Stimulated activated CD4-positive, alpha-beta T cell treated with anti-CD3 and anti-CD28 coated beads, TNF-alpha, amount 100 ng/mL, for 4 hours (primary cell): ENCODE measurements at places on chromosomes 6 and 20.

DNA sequence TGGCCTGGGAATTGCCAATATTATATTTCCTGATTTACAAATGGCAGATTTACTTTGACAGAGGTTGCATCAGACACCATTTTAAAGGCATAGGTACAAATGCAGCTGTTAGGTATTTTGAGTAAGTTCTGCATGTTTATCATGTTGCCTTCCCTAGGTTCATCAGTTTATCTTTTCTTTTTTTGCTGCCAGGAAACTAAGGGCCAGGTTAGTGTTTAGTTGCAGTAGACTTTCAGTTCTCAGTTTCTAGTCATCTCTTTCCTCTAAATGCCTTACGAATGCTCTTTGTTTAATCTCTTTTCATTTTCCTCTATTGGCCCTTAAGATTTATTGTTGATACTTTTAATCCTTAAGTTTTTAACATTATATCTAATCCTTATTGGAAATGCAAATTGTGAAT, 129.9 kb downstream of the SMAP1 start:
- no peak for DNase-seq

- DNase-seq, result no peak
Measured at GRCh38 chr20:58294497-58295455, 14.7 kb upstream of the RAB22A start.

GRCh38 chr6:28134015-28134414, 7.7 kb upstream of the ZKSCAN8 start:
- DNase-seq, result no peak

- DNase-seq, result no peak
Measured at GRCh38 chr20:33281550-33282146, 1.4 kb upstream of the BPIFB1 start.

DNA sequence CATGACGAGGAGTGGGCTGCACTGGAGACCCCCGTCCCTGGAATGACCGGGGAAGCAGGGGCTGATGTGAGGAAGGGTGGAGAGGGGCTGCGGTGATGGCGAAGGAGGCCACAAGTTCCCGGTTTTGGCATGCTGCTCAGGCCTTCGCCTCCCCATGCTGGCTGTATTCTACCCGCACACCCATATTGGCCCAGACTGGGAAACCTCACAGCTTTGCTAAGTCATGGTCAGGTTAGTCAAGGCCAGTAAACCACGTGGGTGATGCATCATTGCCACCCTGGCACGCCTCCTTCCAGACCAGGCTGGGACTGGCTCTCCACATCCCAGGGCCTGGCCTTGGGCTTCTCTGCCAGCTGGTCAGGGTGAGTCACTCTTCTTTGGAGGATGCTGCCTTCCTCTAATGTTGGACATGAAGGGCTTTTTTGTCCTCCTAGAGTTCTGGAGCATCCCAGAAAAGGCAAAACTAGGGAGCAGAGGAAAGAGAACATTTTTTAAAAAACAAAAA, 53.8 kb downstream of the PCNA start:
- no peak for DNase-seq

- no peak for DNase-seq
Measured at GRCh38 chr6:43804550-43805223, 34.7 kb downstream of the VEGFA start.

GRCh38 chr6:150482883-150483409, 114.1 kb downstream of the IYD start:
- no peak for DNase-seq

GRCh38 chr6:107647439-107647948, 157.6 kb downstream of the SOBP start:
- DNase-seq, result no peak

DNA sequence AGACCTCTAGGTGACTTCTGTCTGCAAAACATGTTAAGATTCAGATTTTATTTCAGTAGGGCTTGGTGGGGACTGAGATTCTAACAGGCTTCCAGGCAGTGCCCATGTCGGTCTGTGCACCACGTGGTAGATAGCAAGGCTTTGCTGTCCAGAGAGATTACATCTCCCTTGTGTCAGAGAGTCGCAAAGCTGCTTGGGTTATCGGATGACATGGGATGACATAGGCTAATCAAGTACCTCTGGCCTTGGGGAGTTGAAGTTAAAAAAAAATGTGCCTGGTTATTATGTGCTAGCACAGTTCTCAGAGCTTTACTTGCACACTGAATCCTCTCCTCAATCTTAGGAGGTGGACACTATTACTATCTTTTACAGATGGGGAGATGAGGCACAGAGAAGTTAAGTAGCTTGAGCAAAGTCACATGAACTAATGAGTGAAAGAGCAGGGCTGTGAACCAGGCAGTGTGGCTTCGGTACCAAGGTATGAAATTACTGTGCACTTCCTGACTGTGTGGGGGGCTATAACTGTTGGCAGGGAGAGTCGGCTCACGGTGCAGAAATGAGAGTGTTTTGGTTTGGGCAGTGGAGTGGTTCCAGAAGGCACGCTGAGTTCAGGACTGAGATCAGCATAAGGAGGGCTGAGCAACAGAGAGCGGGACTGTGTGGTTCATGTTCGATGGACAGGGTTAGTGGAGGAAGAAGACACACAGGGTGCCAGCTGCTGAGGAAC, 41.1 kb downstream of the FARS2 start:
- DNase-seq, result no peak

- DNase-seq, result no peak
Measured at GRCh38 chr20:10864076-10864672, 190.4 kb upstream of the JAG1 start.

GRCh38 chr6:15980801-15981200, 148.1 kb upstream of the MYLIP start:
- DNase-seq, result no peak

DNA sequence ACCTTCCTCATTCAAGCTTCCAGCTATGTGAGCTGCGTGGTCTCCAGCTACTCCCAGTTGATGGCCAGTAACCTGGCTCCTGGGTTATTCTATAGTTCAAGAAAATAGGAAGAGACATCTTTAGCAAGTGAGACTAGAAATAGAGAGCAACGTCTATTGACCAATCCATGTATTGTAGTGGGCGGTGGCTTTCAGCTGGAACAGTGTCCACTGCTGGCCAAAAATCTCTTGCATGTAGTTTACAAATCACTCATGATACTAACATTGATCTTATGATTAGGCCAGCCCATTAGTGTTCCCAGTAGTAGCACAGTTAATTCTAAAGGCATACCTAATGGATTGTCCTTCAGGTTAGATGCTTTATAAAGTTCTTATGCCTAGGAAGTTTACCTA, 58.9 kb upstream of the SCP2D1 start:
- DNase-seq, result no peak

DNA sequence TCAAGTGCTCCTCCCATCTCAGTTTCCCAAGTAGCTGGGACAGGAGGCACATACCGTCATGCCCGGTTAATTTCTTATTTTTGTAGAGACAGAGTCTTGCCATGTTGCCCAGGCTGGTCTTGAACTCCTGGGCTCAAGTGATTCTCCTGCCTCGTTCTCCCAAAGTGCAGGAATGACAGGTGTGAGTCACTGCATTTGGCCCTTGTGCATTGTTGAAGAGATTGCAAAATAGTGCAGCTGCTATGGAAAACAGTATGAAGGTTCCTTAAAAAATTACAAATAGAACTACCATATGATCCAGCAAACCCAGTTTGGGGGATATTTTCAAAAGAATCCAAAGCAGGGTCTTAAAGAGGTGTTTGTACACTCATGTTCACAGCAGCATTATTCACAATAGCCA, 69.1 kb downstream of the GJA10 start:
- DNase-seq, result no peak

DNA sequence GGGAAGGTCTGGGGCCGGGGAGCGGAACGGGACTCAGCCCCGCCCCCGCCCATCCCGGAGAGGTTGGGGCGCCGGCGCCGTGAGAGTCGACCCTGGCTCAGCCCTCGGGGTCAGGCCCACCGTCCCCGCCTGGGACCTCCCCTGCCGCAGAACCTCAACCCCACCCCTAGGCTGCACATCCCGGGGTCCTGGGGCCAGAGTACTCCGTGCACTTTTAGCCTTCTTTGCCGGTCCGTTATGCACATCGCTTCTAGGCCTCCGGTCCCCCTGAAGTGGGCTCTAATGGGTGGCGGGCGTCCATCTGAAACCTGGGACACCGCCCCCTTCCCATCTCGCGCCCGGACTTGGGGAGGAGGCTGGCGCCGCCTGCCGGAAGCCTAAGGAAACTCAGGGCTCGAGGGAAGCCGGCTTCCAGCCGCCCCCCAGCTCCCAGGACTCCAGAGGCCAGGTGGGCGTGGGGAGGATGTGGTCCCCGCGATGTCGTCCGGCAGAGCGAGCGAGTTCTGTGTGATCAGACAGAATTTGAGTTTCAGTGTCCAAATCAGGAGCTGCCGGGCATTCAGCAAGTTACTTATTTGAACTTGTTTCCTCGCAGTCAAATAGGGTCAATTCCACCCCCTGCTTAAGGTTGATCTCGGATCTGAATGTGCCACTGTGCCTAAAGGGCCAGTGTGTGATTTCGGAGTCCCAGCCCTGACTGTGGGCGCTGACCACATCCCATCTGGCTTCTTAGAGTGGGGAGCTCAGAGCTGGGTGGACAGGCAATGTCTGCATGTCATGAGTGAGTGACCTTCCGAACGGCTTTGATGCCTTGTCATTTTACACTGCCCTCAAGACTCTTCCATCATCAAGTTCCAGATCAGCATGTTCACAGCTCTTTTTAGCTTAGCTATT, 47.6 kb downstream of the CPXM1 start:
- DNase-seq, result no peak

DNA sequence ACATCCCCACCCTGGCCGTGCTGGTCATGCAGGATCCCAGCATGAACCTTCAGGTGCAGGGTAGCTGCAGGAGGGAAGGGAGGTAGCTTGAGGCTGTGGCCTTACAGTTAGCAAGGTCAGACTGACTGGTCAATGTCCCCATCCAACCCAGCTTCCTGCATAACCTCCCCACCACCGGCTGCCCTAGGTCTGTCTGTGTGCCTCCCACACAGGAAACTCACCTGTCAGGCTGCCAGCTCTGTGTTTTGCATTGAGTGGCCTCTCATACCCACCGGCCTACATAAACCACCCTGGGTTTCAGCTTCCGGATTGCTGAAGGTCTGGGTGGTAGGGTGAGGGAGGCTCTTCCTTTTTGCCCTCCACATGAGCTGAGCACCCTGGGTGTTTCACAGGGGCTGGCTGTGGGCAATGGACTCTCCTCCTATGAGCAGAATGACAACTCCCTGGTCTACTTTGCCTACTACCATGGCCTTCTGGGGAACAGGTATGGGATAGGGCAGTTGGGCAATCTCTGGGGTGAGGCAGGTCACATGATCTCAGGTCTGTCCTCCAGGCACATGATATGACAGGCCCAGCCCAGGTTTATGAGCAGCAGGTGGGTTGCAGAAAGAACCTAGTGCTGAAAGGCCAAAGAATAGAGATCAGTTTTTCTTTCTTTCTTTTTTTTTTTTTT, 1.8 kb downstream of the CTSA start:
- DNase-seq, result no peak
